CD8-positive, alpha-beta T cell (primary cell): ENCODE measurements at places on chromosomes 4 and X.
A peak's percentile ranks its signal among the peaks of the same experiment; 100 is the strongest.

GRCh38 chr4:2141022-2141761 lies 82.1 kb downstream of the NAT8L start:
- no peak for DNase-seq

- DNase-seq = no peak
Measured at GRCh38 chrX:101774340-101774739, 114.7 kb upstream of the ARMCX2 start.

GRCh38 chr4:87042986-87043820 lies 108.4 kb downstream of the AFF1 start:
- no peak for DNase-seq

GRCh38 chrX:41720125-41720779 lies 3.7 kb upstream of the GPR82 start:
- peak; percentile 68 for DNase-seq

GRCh38 chr4:127896069-127896468 lies 15.4 kb downstream of the PLK4 start:
- DNase-seq = no peak

DNA sequence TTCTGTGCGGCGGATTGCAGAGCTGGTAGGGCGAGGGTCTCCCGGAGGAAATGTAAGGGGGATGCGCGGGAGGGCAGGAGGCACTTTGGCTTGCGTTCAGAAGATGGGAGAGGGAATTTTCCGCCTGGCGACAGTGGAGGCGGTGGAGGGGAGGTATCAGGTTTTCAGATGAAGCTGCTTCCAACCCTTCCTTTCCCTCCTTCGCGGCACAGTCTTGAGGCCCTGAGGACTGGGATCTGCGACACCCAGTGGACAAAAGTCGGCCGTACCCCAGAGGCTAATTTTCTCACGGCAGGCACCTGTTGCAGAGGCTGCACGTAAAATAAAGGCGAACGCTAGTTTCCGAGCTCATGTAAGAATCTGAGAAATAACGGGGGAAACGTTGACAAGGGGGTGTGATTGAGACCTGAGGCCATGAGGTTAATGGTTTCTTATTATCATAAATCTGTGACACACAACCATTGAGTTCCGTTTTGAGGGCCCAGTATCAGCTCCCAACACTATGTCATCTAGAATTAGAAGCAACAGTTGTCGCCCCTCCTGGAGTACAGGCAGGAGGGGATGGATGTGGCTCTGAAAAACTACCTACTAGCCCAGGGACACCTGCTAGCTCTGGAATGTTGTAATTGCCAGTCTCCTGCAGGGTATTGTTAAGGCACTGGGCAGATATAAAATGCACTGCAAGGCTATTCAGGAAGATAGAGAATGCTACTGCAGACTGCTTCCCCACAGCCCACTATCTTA lies 1.1 kb downstream of the ZCCHC18 start:
- DNase-seq = peak; percentile 78

- DNase-seq = no peak
Measured at GRCh38 chr4:83556006-83556707, 20.2 kb downstream of the GPAT3 start.

DNA sequence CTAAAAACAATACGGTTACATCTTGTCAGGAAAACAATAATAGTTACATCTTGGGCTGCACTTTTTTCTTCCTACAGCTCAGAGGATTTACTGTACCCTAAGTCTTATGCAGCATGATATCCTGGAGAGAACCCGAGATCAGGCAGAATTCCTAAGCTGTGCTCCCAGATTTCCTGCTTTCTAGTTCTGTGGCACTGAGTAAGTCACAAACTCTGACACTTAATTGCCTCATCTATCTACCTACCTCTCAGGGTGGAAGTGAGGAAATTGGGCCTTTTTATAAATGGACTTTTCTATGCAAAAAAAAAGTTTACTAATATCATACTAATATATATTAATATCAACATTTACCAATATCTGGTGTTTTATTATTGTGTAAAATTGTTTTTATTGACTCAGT lies 438.5 kb downstream of the INPP4B start:
- DNase-seq = no peak

DNA sequence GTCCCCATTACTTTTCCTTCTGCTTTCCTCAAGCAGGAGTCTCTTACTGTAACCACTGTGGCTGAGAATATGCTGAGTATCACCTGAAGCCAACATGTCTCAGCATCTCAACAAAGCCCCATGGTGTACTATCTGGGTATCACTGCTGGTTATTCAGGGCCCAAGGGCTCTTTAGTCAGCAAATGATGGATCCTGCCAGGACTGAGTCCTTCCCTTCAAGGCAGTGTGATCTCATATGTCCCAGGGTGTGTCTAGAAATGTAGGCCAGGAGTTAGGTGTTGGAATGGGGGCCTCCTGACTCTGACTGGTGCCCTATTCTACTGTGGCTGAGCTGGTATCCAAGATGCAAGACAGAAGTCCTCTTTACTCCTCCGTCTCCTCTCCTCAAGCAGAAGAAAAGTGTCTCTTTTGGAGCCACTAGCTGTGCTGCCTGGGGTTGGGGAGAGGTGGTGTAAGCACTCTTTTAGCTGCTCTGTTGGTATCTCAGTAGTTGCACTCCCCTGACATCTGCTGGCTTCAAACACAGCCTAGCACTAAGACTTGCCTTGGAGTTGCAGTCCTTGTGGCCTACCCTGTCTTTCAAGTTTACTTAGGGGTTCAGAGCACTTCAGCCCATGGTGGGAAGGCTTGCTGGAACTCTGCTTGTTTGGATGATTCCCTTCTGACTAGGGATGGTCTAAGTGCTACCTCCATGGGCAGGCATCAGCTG lies 28.6 kb downstream of the OCIAD2 start:
- DNase-seq = no peak

- DNase-seq = no peak
Measured at GRCh38 chr4:95472534-95472933, 76.2 kb downstream of the UNC5C start.

- DNase-seq = no peak
Measured at GRCh38 chrX:3415011-3415410, 68.6 kb upstream of the MXRA5 start.

DNA sequence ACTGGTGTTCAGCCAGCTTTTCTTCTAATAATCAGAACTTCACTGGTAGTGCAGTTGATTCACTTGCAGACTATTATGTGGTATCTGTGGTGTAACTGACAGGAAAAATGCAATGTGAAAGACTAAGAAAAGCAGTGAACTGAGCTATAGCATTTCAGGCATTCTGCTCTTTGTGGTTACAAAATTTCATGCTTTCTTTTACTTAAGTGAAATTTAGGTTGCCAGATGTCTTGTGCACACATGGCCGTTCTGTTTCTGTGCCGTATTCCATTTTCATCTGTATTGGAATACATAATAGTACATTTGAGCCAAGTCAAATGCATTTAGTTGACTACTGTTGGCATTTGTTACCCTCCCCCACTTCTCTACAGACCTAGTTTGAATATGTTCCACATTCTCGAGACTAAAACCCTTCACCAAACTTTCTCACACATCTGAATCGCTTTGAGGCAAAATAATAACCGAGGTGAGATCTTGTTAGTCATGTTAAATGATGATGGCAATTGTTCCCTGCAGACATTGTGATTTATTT lies 8.2 kb downstream of the RTL3 start:
- DNase-seq = no peak

DNA sequence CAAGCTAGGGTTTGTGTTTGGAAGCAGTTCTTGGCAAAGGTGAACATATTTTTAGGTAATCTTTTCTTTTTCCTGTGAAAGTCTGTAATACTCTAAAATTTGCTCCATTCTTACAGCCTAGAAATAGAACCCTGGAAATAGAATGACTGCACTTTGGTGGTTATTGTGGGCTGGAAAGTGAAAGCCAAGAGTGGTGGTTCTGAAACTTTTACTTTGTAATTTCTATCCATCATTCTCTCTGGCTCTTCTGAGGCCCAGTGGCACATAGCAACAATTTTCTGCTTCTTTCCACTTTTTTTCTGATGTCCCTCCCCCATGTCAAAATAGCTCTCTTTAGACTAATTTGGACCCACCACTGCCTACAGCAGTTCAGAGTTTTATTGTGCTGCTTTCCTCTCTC lies 300.4 kb upstream of the RPS6KA3 start:
- no peak for DNase-seq

DNA sequence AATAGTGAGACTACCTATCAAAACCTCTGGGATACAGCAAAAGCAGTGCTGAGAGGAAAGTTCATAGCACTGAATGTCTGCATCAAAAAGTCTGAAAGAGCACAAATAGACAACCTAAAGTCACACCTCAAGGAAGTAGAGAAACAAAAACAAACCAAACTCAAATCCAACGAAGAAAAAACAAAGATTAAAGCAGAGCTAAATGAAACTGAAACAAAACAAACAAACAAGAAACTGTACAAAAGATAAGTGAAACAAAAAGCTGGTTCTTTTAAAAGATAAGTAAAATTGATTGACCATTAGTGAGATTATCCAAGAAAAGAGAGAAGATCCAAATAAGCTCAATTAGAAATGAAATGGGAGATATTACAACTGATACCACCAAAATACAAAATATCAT lies 378.3 kb upstream of the NDST4 start:
- DNase-seq = no peak

- no peak for DNase-seq
Measured at GRCh38 chrX:47186096-47186740, 7.4 kb upstream of the UBA1 start.

DNA sequence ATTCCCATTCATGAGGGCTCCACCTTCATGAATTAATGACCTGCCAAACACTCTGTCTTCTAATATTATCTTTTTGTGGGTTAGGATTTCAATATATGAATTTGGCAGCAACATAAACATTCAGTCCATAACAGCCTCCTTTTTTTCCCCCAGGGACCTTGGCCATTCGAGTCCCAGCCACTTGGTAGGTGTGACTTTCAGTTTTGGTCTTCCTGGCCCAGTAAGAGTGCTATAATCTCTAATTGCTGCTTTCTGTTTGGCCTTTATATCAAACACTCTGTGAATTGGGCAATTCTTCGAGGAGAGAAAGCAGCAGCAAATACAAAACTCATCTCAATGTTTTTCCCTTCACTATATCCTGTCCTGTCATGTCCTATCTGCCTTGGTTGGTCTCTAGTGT lies 12.4 kb upstream of the RADX start:
- DNase-seq = no peak

- no peak for DNase-seq
Measured at GRCh38 chr4:124437853-124438495, 274.6 kb downstream of the ANKRD50 start.

GRCh38 chr4:632926-633325 lies 7.6 kb downstream of the PDE6B start:
- DNase-seq = no peak

DNA sequence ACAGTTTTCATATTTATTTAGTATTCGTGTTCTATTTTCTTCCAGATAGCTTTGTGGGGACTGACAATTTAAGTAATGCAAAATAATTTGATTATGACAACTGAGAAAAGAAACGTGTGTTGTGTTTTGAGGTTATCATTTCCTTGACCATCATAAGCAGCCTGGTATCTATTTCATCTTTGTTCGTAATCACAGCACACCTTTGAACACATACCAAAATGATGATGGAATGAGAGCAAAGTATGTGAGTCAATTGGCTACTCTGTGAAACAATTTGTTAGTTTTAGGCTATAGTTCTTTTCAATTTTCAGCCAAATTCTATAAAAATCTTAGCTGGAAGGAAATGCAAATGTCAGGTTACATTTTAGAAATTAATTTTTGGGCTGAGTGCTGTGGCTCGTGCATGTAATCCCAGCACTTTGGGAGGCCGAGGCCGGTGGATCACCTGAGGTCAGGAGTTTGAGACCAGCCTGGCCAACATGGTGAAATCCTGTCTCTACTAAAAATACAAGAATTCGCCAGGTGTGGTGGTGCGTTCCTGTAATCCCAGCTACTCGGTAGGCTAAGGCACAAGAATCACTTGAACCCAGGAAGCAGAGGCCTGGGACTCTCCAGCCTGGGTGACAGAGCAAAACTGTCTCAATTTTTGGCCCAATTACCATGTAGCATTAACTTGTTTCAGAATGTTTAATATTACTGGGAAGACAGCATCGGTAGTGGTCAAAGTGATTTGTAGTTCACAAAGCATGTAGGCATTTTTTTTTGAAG lies 1.1 kb upstream of the DUSP21 start:
- no peak for DNase-seq

GRCh38 chr4:152926959-152927358 lies 9.2 kb upstream of the FHDC1 start:
- DNase-seq = no peak

DNA sequence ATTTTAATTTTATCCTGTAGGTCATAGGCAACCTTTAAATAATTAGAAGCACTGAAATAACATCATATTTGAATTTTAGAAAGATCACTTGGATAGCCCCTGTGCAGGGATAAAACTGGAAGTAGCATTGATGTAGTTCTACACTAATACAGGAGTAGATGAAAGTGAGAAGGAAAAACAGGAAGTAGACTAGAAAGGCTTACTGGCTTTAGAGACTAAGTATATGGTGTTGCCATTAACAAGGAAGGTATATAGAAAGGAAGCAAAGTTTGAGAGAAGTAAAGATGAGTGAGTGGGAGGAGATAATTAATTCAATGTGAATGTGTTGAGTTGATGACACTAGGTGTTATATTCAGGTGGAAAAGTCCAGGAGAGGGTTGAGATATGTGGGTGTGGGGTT lies 73.1 kb upstream of the EPGN start:
- DNase-seq = no peak

DNA sequence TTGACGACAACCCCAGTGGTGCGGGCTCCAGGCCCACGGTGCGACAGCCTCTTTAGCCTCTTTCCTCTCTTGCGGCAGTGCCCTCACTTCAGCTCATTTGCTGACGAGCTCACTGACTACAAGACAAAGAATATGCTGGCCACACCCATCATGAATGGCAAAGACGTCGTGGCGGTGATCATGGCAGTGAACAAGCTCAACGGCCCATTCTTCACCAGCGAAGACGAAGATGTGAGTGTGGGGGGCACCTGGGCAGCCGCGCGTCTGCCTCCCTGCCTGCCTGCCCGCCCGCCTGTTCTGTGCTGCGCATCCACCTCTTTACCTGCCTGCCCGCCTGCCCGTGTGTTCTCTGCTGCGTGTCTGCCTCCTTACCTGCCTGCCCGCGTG lies 9.2 kb downstream of the PDE6B start:
- no peak for DNase-seq

DNA sequence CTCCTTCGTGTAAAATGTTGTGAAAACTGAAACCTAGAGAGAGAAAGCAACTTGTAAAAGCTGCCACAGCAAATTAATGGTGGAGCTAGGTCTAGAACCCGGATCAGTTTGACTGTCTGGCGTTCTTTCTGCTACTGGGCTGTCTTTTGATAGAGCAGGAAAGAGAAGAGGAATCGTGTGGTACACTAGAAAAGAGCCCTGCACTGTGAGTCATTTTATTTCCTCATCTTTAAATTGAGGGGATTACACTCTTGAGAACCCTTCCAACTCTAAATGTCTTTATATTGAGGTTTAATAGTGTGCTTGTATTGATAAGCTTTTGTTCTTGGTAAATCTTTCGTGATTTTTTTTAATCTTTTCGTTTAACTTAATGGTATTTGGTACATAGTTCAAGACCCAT lies 4.3 kb downstream of the WDR44 start:
- no peak for DNase-seq

DNA sequence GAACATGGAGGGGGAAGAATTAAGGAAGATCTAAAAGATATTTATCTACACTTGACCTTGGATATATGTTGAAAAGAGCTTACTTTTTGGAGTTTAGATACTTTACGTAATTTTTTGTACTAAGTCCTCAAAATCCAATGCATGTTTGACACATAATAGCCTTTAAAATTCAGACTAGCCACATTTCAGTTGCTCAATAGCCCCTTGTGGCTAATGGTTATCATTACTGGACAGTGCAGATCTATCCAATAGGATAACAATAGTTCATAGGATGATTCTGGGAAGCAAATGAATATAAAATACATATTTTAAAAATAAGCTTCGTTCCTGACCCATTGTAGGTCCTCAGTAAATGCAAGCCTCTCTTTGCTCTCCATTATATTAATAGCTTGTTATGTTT lies 13.8 kb downstream of the AP1AR start:
- no peak for DNase-seq

GRCh38 chr4:56085275-56085674 lies 136.5 kb downstream of the CEP135 start:
- DNase-seq = no peak
